ENCODE measurements at places on chromosomes 12 and 14.
A peak's percentile ranks its signal among the peaks of the same experiment; 100 is the strongest.

- DNase-seq: peak; percentile 69
Observed at GRCh38 chr12:68971404-68971803, 38.4 kb upstream of the CPM start.

DNA sequence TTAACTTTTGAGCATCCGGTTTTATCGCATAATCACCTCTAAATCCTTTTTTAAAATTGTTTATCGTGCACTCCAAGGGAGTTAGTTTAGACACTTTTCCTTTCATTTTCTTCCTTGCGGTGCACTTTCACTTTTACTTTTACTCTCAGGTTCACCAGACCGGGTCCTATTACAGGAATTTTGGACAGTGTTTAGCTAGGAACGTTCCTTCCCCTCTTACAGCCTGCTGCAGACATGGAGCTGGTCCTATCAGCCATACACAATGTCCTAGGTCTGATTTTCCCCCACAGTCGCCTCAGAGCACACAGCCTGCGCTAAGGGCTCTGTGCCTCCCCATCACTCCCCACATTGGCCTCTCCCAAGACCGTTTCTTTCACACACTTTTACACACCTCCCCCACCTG lies 103.9 kb downstream of the ALG10 start:
- no peak for DNase-seq

- DNase-seq: no peak
Observed at GRCh38 chr14:82897469-82898308, 1364.0 kb upstream of the SEL1L start.

- no peak for DNase-seq
Observed at GRCh38 chr12:3821441-3821840, 51.8 kb downstream of the PARP11 start.

DNA sequence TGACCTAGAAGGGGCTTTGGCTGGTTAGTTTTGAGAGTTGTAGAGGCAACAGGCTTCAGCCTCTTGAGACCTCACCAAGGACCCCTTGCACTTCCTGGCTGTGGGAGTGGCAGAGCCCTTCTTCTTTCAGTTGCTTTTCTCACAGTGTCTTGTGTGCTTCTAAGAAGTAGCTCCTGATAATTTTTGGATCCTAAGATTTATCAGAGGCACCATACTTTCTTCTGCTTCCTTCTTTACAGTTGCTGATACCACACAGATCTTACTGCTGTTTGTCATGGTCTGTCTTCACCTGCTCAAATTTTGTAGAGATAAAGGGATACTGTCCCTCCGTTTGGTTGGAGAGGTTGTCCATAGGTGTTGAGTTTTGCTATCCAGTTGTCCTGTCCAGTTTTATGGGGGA lies 33.8 kb downstream of the VRK1 start:
- DNase-seq: no peak

GRCh38 chr12:57133013-57133569 lies 4.8 kb downstream of the LRP1 start:
- no peak for DNase-seq

DNA sequence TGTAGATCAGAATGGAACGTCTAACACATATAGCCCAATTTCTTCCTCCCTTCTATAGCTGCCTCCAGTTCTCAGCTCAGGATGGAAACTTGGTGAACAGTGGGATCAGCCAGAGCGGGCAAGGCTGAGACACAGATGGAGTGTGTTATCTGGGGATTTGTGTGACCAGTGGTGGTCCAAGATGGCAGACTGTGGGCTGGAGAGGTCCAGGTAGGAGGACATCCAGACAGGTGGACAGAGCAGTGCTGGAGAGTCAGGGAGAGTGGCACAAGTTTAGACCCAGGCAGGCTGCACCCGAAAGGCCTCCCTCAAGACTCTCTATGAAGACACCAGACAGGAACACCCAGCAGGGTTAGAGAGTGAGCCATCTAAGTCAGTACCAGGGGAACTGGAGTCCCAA lies 116.1 kb upstream of the CPSF6 start:
- no peak for DNase-seq

DNA sequence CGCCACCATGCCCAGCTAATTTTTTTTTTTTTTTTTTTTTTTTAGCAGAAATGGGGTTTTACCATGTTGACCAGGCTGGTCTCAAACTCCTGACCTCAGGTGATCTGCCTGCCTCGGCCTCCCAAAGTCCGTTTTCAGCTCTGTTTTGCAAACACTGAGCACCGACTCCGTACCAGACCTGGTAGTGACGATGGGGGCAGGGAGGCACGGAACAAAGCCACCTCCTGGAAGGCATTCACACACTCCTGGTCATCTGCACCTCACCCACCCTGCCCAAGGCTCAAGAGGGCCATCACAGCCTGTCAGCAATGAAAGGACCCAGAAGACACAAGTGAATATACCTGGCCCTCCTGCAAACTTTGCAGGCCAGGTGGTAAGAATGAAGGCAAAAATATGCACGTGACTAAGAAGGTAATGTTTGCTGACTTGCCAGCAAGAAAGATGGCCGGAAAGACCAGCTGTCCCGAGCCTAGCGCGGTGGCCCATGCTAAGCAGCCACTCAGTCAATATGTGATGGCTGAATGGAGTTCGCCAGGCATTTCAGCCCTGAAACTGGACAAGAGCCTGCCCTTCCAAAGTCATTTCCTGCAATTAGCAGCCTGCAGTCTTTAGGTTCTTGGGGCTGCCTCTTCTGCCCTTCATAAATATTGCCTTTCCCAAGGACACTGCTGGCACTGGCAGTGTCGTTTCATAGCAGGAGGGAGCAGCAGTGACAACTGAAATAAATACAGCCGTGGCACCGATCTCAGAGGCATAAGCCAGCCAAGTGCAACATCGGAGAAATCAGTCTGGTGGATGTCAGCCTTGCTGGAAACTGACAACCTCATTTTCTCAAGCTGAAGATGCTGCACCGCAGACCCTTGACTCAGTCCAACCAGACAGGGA lies 17.6 kb downstream of the MMAB start:
- no peak for DNase-seq

DNA sequence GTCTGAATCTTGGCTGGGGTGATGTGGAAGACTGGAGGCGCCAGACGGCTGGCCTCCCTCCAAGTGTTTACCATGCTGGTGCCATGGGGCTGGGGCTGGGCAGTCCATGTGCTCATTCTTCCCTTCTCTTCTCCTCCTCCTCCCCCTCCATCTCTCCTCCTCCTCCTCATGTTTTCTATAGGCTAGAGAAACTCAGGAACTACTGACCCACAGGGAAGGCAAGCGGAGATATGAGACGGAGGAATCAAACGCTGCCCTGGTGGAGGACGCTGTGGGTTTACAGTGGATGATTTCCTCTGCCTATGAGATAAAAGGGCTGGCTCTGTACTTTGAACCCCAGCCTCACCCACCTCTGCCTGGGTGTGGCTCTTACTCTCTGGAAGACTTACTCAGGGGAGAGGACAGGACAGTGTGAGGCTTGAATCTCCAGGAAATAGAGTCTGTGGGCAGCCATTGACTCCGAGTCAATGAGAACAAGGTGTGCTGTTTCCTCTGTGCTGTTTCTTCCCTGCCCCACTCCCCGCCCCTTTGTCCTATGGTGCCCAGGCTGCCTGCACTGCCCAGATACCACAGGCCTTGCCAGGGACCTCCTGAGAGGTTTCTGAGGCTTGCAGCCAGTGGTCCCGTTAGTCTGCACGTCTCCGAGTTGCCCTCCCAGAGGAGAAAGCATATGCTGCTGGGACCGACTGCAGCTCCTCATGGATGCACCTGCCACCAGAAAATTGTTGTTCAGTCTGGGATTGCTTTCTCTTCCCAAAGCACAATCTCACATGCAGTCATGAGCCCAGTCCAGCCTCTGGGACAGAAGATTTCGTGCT lies 132.6 kb upstream of the ARHGAP5 start:
- no peak for DNase-seq

- DNase-seq: no peak
Observed at GRCh38 chr14:74663884-74664283, 49.0 kb downstream of the AREL1 start.

GRCh38 chr12:90833228-90833627 lies 121.7 kb downstream of the CCER1 start:
- DNase-seq: no peak

DNA sequence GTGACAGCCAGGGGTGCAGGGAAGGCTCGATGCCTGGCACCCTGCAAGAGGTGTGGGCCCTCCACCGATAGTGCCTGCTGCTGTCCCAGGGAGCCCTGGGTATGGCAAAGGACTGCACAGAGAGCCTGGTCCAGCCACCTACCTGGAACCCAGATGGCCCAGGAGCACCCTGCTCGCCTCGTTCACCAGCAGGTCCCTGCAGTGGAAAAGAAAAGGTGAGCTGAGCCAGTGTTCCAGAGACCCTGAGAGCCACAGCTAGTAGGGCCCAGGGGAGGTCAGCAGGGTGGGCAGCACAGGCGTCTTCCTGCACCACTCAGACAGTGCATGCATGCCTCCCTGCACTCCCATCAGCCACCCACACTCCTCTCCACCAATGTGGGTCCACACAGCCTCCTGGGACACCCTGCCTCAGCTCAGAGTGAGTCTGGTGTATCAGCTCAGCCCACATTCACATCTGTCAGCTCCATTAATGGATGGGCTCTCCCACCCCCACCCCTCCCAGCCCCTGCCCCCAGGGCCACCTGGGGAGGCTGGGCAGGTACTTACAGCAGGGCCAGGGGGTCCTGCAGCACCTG lies 20.2 kb downstream of the TMEM106C start:
- no peak for DNase-seq

DNA sequence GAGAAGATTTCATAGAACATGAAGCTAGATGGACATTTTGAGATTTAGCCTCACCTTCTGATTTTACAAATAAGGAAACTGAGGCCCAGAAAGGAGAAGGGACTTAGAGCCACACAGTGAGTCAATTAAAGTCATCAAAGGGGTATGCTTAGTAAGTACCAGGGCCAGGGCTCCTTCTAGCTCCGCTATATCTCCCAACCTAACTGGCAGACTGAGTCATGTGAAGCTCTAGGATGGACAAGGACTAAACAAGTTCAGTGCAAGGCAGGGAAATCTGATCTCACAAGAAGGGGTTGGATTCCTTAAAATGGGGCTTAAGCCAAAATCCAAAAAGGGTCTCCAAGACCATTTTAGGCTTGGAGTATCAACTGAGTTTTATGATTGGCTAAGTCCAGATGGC lies 215.8 kb downstream of the PHLDA1 start:
- DNase-seq: no peak

- no peak for DNase-seq
Observed at GRCh38 chr12:123006977-123007376, 26.5 kb downstream of the ARL6IP4 start.

DNA sequence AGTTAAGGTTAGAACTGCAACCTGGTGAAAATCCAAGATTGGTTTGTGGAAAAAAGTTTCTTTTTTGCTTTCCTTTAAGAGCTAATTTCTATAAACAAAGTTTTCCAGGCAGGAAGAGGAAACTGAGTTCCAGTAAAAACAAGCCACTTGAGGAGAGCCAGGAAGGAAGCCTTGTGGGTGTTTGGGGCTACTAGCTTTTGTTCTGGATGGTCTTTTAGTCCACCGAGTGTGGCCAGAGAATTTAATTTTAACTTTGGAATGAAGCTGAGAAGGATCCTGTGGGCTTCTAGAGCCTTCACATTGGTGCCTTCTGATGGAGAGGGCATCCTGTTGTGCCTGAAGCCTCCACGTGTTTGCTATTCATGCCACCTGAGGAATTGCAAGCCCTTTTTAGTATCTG lies 327.9 kb downstream of the C12orf75 start:
- no peak for DNase-seq

DNA sequence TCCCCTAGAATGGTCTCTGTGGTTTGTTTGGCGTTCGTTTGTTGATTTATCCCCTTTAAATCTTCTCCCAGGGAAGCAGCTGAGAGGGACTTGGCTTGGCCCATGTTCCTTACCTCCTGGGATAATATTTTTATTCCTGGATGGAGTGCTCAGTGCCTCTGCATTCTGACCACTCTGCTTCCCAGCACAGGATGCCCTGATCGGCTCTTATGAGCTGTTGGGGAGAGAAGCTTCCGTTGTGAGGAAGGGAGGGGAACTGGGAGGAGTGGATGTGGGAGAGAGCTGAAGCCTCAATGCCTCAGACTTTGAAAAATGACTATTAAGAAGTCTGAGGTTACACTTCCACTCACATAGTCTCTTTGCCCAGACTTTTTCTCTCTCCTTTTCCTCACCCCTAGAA lies 114.8 kb downstream of the SMOC1 start:
- DNase-seq: no peak

DNA sequence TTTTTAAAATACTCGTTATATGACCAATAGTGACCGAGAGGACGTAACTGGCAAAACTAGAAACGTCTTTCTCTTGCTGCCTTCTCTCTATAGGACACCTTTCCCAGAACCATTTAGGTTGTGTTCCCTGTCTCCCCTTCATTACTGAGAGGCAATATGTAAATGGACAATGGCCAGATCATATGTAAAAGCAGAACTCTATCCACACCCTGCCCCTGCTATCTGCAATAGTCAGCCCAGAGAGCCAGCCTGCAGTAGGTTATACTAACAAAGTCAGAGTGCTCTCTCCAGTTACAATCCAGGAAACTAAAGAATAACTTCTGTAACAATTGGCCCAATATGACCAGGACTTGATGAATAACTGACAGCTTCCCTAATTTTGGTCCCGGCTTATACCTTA lies 216.8 kb downstream of the ANO6 start:
- DNase-seq: no peak

GRCh38 chr14:103116636-103117035 lies 6.6 kb upstream of the TNFAIP2 start:
- DNase-seq: no peak

DNA sequence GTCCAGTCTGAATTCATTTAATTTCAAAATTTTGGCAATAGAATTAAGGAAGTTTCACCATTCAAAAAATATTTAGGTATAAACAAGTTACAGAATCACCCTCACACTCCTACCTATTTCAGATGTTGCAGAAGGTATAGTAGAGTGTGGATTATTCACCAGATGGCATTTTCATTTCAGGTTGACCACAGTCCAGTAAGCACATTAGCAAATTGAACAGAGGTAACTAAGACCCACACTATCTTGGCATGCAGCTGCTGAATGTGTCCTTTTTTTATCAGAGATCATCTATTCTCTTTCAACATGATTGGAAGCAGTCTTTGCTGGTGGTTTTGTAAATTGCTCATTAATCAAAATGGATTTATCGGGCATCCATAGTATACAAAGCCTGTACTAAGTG lies 151.8 kb upstream of the GARIN6 start:
- DNase-seq: no peak

DNA sequence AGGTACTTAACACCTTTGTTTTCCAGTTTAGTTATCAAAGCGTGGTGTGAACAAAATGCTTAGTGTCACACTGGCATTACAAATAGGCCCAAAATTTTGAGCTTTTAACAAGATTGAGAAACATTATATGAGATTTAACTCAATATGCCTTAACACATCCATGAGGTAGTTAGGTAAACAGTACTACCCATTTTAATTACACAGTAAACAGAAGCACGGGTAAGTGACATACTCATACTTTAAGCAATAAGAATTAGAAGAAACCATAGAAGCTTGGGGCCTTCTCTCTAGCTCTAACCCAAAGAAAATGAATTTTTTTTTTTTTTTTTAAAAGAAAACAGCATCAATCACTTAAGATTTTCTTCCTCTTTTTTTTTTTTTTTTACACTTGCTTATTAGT lies 15.5 kb upstream of the PHLDA1 start:
- no peak for DNase-seq

- no peak for DNase-seq
Observed at GRCh38 chr14:92819011-92819597, 25.0 kb downstream of the GOLGA5 start.

All from kidney glomerular epithelial cell (primary cell).